ENCODE measurements at places on chromosomes 5 and 9.

DNA sequence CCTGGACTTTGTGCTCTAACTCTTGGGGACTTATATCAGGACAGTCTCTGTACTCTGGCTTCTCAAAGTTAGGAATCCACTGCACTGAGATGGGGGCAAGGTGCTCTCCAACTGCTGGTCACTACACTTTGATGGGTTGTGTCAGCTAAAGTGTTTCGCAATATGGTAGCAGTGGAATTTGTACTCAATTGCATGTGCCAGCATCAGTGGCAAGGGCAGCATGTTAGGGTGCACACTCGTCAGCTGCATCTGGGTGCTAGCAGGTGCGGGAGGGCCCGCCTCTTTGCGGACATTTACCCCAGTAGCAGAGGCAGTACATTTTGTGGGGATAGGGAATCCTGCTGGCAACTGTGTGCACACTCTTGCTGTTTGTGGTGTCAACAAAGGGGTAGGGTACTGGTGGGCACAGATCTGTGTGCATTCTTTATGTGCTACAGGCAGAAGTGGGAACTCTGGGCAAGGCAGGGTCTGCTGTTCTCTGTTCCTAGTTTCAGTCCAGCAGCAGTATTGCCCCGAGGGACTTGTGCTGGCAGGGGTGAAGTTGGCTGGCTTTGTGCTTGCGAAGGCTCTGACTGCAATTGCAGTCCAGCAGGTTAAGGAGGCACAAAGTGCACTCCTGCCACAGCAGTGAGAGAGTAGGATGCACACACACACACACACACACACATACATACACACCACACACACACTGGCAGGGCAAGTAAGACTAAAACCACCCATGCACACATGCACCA lies 924.8 kb upstream of the CDH9 start:
- DNase-seq: no peak

DNA sequence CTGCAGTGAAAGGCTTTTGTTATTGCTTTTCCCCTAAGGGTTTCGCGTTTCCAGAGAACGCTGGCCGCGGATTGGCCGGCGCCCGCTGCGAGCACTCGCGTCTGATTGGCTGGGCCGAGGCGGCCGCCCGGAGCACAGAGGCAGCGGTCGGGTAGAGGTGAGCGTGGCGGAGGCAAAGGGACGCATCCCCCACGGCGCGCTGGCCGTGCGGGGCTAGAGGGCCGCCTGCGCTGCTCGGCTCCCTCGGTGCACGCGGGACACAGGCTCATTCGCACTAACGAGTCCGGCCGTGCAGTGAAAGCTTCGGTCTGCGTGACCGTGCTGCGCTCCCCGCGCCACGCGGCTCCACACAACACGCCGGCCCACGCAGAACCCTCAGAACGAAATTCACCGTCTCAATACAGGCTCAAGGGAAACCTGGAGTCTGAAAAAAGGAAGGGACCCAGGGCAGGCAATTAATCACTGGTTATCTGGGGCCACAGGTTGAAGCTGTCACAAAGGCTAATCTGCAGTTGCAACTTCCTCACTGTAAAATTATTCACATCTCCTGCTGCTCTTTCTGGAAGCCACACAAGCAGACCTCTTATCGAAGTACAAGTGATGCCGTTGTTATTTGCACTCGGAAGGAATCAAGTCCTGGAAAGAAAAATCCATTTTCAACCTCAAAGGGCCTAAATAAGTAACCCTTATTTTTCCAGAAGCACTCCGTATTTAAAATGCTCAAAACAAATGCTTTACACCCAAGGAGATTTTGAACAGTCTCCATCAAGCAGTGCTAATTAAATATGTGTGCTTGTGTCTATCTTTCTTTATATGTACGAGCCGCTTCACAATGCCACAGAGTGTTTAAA lies 94.6 kb downstream of the ZNF608 start:
- peak; percentile 85 for DNase-seq

DNA sequence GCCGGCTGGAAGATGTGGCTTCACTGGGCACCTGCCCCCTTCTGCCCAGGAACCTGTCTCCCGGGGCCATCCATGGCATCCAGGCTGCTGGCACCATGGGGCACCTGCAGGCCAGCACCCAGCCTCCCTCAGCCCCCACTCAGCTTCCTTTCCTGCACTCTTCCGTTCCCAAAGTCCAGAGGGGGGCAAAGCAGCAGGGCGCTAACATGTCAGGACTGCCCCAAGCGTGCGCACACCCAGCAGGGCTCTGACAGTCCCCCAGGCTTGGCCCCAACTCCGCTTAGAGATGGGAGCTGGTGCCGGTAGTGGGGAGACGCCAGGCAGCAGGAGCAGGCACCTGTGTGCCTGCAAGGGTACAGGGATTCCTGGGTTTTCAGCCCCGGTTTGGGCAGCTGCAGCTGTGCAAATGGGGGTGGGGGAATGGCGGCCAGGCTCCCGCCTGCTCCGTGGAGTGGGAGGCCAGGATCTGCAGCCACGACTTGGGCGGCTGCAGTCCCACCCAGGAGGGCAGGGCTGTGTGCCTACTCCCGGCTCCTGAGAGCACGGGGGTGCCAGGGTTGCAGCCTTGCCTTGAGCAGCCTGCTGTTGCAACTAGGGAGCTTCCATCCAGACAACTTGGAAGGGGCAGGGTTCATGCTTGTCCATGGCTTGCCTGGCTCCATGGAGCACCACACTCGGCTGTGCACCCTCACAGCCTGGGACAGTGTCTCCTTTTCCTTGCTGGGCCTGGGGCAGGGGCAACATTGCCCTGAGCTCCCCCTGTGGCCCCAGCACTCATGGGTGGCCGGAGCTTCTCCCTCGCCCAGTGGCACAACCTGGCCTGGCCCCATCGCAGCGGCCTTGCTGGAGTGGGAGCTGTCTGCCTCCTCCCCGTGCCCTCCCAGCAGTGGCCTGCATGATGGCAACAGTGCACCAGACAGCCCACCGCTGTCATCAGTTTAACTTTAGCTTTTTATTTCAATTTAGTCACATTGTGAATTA lies 561.1 kb downstream of the MTRR start:
- no peak for DNase-seq

DNA sequence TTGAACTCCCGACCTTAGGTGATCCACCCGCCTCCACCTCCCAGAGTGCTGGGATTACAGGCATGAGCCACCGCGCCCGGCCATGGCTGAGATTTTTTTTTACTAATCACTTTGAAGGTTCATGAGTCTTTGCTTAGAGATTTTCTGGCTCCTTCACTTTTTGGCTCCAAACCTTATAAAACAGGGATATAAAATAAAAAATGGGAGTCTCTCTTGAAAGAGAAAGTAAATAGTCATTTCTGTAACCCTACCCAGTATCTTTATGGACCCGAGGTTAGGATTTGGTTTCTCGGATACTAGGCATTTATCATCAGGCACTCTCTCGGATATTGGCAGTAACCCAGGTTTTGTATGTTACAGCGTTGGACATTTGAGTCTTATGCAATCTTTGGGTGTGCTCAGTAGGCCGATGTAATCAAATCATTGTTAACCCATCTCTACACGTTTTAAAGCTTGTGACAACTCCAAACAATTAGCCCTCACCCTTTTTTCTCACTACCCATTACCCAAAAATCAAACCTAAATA lies 25.3 kb downstream of the STXBP1 start:
- peak; percentile 36 for DNase-seq

GRCh38 chr5:67030289-67031056 lies 166.1 kb downstream of the CD180 start:
- DNase-seq: no peak

DNA sequence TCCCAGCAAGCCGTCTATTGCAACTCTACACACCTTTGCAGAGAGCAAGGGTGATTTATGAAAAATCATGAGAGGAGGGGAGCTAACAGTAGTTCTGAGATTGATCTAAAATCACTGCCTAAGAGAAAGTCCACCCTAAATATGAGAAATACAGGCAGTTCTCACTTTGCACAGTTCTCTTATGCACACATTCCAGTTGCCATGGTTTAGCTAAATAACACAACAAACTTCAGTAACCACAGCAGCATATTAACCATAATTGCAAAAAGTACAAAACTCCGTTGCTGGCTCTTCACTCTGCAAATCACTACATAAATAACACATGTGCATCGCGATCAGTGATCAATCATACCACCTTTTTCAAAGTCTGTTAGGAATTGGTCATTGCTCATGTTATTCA lies 31.1 kb downstream of the PGGT1B start:
- DNase-seq: no peak

DNA sequence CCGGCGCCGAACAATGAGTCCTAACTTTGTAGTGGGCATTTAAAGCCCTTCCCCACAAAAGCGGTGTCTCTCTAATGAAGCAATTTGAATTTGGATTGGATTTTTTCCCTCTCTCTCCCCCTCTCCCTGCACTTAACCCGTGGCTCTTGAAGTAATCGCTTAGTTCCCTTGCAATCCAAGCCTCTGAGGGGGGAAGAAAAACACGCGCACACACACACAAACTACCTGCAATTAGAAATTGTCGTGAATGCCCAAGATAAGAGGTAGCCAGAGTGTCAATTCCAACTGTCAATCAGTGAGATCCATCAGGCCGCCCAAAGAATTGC lies 1.2 kb downstream of the LHX6 start:
- DNase-seq: no peak

Measured in hepatic stellate cell (primary cell).